GDM1 (cell line): ENCODE measurements at places on chromosomes 2 and 18.

DNA sequence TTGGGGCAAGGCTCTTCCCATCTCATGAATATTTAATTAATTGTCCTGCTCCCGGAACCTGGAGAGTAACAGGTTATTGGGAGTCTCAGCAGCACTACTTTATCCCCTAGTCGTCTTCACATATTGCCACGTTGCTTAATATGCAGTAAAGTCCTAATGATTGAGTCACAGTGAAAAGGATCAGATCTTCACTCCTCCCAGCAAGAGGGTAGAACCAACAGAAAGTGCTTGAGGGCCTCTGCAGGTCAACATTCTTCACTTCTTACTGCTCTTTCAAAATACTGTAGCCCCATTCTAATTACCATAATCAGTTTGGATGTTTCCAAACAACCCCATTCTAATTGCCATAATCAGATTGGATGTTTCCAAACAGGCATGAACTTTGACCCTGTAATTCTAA is 801.0 kb downstream of the LRRTM4 start:
- no peak for DNase-seq

- DNase-seq, result no peak
These were observed 23.9 kb upstream of the ARHGAP25 start for GRCh38 chr2:68710756-68711155.

DNA sequence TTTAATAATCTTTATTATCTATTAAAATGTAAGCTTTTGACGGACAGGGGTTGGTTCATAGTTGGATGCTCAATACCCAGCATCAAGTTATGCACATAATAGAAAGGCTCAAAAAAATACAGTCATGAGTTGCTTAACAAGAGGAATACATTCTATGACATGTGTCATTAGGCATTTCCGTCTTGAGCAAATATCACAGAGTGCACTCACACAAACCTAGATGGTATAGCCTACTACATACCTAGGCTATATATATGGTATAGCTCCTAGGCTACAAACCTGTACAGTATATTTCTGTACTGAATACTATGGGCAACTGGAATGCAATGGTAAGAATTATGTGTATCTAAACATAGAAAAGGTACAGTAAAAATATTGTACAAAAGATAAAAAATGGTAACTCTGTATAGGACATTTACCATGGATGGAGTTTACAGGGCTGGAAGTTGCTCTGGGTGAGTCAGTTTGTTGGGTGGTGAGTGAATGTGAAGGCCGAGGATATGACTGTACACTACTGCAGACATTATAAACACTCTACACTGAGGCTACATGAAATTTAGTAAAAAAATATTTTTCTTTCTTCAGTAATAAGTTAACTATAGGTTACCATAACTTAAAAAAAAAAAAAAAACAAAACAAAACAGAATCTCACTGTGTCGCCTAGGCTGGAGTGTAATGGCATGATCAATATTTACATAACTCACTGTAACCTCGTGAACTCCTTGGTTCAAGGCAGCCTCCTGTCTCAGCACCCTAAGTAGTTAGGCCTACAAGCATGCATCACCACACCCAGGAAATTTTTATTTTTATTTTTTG is 201.2 kb downstream of the NBAS start:
- no peak for DNase-seq

DNA sequence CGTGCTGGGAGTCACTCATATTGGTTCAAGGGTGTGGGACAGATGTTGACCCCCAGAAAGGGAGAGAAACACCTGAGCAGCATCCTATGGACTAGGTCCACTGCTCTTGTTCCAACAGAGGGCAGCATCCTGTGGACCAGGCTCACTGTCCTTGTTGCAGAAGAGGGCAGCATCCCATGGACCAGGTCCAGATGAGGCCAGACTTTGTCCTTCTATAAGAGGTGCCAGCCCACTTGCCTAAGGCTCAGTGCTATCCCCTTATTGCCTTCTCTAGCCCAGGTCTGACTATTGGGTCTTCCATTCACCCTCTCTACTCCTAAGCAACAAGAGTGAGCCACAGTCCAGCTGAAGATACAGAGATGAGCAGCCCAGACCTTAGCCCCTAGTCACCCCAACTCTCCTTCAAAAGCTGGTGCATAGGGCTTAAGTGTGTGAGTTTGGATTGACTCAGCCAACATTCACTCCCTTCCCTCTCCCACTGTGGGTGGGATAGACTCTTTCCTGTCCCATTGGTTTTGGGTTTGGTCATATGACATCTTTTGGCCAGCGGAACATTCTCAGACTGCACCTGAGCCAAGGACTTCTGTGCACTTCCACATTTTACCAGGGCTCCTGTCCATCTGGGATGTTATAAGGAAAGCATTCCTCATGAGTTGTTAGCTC is 132.4 kb upstream of the GPC1 start:
- DNase-seq, result no peak

DNA sequence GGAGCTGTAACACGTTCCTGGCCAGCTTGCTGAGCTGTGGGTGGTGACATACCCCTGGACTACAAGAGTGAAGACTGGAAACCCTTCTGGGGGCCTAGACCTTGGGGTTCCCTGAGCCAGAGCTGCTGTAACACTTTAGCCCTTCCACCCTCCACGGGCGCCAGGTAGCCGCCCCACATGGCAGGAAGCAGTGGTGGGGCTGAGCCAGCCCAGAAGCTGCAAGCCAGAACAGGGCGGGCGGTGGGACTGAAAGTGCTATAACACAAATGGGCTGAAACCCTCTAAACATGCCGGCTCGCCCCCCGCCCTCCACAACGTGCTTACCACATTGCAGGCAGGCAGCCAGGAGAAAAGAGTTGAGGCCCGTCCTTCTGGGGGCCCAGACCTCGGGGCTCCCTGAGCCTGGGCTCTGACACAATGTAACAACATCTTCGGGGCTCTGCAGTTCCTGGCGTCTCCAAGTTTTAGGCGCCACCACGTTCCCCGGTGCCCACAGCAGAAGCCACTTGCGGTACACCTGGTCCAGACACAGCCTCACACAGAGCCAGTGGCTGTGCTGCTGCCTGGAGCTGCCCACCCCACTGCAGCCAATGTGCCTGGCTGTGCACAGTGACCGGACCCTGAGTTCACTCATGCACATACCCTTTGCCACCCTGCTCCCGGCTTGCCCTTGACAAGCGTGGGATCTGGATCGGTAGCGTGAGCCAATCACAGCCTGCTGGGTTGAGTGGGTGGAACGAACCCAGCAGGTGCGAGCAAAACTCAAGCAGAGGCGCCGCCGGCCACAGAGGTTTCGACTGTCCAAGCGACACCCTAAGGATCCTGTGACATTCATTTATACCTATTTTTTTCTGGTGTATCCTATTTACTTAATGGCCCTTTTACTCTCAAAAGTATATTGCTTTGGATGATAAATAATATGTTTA is 127.4 kb upstream of the FHL2 start:
- DNase-seq, result no peak

- DNase-seq, result peak; percentile 70
These were observed 68.3 kb downstream of the TNS1 start for GRCh38 chr2:217934321-217935131.

GRCh38 chr2:106745468-106745867 is 140.5 kb downstream of the ST6GAL2 start:
- DNase-seq, result peak; percentile 9

- no peak for DNase-seq
These were observed 142.6 kb downstream of the RAPGEF4 start for GRCh38 chr2:172878260-172878659.

GRCh38 chr2:219292616-219293015 is 13.4 kb downstream of the DNAJB2 start:
- DNase-seq, result no peak

GRCh38 chr18:25074925-25075324 is 277.0 kb downstream of the ZNF521 start:
- no peak for DNase-seq

DNA sequence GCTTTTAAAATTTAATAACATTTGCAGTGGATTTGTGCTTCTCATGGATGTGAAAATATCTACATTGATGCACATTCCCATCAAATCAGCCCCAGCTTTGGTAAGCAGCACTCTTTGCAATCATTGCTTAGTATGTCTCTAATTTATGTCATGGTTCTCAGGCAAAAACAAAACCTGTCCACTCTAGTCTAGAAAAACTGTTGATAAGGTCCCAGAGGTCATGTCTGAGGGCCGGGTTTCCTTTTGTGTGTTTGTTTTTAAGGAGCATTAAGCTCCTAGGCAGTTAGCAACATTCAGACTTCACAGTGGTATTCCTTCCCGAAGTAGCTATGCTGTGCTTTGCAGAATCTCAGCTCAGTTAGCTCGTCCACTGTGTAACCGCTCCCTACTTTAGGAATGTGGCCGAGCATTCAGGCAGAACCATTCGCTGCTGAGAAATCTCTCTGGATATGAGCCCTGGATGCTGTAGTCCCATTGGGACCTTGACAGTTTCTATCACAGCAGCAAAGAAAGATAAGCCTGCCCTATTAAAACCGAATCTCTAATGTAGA is 4.0 kb downstream of the DIPK1C start:
- no peak for DNase-seq

- no peak for DNase-seq
These were observed 128.0 kb downstream of the EPHA4 start for GRCh38 chr2:221444106-221444505.

DNA sequence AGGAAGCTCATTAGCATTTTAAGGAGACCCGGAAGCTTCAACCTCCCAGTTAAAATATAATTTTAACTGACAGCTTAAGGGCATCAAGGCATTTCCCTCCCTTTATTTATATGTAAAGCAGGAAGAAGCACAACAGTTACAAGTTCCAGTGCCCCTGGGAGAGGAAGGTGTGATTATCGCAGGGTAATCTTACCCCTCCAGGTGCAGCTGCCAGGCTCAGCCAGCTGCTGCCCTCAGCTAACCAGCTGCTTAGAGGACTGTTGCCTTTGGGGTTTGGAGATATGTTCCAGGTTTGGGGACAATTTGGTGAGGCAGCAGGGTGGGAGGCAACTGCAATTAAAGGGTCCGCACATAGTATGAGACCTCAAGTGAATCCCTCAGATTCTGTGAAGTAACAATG is 55.3 kb upstream of the SETBP1 start:
- DNase-seq, result no peak

DNA sequence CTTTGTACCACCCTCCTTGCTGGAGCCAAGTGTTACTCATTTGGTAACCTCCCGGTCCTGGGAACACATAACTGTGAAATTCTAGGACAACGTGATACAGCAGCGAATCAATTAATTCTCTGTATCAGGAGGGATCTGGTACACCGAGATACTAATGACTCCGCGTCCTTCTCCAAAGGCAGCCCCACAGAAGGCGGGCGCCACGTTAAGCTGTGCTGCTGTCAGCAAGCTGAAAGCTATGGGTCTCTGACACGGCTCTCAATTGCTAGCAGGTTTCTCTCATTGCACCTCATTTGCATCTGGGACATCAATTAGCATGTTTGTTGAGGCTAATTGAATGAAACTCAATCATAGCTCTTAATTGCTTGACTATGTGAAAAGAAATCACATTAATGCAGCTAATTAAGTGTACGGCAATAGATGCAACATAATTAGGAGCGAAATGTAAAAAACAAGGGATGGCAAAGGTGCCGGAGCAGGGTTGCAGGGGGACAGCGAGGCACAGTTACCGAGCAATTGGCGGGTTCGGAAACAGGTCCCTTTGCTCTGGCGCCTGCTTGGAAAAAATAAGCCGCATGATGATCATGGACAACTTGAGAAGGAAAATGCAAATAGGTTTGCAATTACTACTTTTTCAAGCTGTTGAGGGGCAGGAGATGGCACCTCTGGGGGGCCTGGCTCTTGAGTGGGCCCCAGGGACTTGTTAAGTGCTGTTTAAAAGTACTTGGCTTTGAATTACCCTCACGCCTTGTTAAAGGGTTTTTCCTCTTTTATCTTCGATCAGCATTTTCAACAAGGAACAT is 264.2 kb downstream of the GBX2 start:
- no peak for DNase-seq

DNA sequence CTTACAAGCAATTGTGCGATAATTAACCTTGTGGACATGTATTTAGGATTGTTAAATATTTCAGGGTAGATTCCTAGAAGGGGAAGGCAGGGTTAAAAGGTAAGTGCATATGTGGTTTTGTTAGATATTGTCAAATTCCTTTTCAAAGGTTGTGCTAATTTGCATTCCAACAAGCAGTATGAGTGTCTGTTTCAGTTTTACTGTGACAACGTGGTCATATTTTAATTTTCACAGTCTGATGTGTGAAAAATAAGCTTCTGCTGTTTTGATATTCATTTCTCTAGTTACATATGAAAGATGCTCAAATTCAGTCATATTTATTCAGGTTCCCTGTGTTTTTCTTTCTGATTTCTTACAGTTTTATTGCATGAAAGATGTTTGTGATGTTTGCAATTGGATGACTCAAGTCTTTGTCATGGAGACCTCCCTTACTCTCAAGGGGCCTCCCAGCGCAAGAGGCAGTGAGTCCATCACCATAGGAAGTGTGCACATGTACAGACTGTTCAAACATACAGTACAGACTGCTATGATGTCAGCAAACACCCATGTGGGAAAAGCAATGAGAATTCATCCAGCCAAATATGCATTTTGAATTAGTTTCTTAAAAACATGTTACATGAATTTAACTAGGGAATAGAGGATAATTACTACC is 310.8 kb downstream of the GALR1 start:
- no peak for DNase-seq

DNA sequence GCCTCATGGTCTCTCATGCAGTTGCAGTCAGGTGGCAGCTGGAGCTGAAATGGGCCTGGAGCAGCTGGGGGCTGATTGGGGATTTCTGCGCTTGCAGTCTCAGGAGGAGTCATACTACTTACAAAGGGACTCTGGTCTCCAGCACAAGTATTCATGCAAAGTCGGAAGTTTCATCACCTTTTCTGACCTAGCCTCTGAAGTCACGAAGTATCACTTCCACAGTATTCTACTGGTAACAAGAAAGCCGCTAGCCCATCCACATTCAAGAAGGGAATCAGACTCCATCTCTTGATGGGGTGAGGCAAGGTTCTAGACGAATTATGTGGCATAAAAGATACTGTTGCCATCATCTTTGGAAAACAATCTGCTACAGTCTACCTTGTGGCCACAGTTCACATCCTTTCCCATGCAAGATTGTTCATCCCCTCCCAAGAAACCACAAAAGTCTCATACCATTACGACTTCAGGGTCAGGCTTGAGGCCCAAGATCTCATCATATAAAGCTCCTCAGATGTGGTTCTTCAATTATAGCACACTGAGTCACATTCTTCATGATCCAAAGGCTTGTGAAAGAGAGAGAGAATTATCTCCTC is 95.3 kb downstream of the SMC6 start:
- DNase-seq, result no peak

DNA sequence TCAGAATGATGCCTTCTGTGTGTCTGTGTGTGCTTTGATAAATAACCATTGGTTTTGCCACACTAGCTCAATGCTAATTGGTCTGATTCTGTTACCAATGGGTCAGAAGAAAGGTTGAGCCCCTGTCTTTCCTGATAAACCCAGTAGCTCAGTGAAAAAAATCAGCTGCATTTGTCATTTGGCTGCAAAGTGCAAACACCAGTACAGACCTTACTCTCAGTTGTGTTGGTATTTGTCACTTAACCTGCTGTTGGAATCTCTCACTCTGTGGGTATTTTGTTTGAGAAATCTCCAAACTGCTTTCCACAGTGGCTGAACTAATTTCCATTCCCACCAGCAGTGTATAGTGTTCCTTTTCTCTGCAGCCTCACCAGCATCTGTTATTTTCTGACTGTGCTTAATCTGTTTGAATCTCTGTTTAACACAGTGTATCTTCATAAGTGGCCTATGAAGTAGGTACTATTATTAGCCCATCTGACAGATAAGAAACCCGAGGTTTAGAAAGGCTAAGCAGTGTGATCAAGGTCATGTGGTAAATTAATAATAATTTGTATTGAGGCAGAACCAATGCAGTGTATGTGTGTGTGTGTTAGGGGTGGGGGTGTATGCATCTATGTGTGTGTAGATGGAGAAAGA is 26.7 kb downstream of the LIMS1 start:
- DNase-seq, result no peak
